ENCODE measurements at places on chromosomes 2 and 18.

DNA sequence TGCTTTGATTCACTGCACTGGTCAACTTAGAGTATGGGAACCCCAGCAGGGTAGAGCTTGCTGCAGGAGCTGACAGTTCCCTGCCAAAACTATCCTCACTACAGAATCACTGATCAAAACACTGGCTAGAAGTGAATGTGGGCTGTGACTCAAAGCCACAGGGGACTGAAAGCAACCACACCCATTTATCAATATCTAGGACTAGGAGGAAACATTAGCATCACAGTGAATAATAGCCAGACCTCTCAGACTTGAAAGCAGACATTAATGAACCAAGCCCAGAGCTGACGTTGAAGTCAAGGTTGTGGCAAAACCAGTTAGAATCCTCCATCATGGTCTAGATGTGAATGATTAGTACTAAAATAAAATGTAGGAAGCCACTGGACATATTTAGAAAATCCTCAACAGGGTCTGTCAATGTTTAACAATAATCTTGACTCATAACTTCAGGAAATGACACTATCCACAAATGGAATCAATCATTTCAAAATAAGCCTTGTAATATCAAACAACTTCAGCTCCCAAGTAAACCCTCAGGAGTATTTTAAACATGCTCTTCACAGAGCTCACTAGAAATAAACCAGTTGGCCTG is 131.4 kb downstream of the CDH20 start:
- DNase-seq, result no peak

DNA sequence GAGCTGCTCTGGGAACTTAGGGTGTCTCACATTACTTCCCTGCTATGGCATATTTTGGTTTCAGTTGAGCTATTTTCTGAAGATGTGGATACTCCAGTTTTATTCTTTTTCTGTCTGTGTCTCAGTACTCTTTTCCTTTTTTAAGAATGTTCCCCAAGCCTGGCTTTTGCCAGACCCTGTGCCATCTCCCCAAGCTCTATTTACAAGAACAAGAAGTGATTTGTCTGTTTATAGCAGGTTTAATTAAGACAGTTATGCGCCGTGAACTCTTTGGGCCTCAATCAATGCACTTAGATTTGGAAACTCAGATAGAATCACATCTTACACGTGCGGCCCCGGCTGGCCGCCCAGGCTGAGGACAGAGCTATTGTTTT is 8.9 kb upstream of the SATB2 start:
- no peak for DNase-seq

- DNase-seq, result no peak
Measured at GRCh38 chr18:35588995-35589394, 7.5 kb downstream of the GALNT1 start.

DNA sequence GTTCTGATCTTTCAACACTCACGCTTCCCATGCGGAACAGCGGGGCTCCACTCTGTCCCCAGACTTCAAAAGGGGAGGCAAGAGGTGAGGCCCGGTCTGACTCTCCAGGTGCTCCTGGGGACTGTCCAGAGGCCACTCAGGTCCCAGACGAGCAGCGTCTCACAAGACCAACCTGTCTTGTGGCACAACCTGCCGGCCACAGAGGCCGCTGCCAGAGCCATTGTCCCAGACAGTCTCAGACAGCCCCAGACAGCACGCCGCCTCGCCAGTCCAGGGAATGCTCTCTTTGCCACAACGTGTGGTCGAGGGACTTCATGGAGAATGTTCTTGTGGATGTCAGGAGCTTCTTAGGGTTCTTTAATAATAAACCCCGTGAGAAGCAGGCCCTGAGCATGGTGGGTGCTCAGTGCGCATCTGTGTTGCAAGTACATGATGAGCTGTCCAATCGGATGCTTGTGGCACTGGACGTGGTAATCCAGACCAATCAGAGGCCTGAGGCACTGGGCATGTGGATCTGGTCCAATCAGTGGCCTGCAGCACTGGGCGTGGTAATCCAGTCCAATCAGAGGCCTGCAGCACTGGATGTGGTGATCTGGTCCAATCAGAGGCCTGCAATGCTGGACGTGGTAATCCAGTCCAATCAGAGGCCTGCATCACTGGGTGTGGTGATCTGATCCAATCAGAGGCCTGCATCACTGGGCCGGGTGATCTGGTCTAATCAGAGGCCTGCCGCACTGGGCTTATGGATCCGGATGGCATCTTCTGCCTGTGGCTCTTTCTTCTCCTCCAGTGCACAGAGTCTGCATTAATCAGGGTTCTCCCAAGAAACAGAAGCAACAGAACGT is 76.4 kb downstream of the TMEM18 start:
- no peak for DNase-seq

DNA sequence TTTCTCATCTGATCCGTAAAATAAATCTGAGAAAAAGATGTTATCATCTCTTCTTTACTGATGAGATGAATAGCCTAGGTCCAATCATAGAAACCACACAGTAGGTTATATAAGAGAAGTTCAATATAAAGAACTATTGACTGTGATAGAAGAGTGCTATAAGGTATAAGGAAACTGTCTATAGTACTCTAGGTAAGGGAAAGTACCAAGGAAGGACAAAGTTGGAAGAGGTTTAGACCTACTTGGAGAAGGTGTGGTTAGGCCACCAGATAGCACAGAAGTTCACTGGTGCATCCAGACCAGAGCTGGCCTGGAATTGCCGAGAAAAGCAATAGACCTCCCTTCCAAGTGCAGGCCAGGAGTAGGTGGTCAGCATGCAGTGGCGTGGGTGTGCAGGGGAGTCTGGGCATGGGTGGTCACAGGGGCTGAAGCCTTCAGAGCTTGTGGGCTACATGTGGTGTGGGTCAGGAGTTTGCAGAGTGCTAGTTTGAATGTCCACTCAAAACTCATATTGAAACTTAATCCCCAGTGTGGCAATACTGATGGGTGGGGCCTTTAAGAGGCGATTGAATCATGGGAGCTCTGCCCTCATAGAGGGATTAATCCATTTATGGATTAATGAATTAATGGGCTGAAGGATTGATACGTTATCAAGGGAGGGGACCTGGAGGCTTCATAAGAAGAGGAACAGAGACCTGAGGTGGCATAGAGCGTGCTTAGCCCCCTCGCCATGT is 86.3 kb downstream of the ALPK2 start:
- no peak for DNase-seq

DNA sequence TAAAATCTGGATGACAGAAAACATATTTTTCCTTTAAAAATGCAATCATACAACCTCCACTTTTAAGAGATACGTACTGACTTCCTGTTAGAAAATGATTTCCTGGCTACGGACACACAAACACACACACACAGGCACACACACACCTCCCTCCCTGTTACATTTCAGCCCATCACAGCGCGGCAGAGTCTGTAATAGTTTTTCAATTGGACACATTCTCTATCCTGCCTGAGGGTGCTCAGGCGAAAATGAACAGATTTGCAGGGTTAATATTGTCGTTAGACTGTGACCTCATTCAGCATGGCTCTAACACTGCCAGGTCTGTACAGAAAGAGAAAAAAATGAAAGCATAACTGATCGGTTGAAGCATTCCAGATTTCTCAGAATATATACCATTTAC is 45.0 kb downstream of the KCTD1 start:
- DNase-seq, result no peak

DNA sequence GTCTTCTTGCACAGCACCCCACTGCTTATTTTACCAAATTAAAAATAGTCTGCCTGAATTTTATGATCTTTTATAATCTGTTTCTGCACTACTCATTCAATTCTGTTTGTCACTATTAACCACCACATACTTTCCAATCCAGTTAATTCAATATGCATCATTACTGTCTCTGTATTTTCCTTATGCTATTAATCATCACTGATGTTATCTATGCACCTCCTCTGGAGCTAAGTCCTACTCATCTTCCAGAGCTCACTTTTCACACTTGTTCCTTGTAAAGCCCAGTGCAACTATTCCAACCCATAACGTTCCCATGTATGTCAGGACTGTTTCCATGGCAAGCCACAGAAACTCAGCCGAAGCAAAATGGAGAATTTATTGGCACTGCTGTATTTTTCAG is 713.6 kb downstream of the PLCL1 start:
- DNase-seq, result no peak

DNA sequence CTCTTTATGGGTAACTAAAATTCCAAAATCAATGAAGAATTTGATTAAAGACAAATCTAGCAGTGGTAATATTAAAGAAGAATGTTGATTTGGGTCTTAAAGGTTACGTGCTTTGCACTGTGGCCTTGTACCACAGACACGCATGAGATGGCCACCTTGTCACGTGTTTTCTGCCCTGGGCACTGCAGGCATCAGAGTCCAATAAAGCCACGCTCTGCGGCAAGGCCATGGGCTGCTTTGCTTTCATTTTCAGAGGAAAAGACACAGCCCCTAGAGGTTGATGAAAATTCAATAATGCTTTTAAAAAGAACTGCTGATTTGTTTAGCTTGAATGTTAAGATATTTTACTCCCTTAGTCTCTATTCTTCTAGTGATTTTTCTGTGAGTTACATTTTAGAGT is 30.4 kb downstream of the AOX1 start:
- DNase-seq, result no peak

- no peak for DNase-seq
Measured at GRCh38 chr2:208294482-208295024, 28.5 kb downstream of the PIKFYVE start.

GRCh38 chr18:6650127-6650507 is 79.4 kb upstream of the ARHGAP28 start:
- no peak for DNase-seq

DNA sequence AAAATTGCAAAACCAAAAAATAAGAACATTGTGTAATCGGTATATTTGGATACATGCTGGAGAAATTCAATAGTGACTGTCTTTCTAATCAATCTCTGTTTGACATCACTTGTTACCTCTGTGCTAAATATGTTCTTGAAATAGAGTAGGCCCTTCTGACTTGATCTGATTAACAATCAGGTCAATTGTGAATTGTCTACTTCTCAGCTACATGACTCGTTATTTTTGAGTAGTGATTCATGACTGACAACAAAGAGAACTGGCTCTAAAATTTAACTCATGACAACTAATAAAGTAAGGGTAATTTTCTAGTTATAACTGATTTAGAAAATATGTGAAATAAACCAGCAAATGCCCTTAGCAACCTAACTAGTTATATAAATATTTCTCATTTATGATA is 312.1 kb downstream of the TMX3 start:
- DNase-seq, result no peak

- DNase-seq, result no peak
Measured at GRCh38 chr2:66240286-66240685, 194.6 kb upstream of the MEIS1 start.

DNA sequence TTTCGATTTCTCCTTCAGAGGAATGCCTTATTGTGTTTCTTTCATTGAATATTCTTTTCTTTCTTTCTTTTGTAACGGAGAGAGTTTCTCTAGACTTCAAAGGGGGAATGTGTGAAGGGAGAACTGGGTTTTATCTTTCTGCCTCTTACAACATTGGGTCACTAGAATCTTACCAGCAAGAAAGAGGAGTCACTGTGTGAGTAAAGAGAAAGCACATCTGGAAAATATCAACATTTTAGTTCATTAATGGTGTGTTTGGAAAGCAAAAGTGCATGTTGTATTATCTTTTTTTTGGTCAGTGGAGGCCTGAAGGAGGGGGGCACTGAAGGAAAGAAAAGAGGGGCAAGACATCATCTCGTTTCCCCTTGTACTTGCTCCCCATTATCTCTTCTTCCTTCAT is 86.6 kb upstream of the THOC1 start:
- DNase-seq, result no peak

DNA sequence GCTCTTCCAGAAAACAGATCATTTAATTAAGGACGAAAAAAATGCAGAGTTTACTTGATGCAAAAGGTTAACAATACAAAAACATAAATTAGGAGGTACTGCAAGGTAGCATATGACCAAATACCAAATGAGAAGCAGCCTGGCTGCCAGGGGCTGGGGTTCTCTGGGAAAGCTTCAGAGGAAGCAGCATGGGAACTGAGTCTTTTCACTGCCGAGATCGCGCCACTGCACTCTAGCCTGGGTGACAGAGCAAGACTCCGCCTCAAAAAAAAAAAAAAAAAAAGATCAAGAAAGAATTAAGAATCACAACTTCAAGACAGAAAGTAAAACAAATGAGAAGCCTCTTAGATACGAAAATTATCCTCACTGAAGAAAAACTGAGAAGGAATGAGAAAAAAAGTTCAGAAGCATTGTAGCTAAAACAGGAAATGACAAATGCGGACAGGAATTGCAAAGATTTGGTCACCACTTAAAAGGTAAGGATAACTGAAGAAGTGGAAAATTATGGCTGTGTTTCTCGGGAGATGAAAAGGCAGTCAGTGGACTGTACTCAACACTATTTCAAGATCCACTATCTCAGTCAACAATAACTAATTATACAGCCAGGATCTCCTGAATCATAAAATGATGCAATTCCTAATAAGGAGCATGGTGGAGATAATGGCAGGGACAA is 4.3 kb downstream of the SEPTIN10 start:
- DNase-seq, result no peak

DNA sequence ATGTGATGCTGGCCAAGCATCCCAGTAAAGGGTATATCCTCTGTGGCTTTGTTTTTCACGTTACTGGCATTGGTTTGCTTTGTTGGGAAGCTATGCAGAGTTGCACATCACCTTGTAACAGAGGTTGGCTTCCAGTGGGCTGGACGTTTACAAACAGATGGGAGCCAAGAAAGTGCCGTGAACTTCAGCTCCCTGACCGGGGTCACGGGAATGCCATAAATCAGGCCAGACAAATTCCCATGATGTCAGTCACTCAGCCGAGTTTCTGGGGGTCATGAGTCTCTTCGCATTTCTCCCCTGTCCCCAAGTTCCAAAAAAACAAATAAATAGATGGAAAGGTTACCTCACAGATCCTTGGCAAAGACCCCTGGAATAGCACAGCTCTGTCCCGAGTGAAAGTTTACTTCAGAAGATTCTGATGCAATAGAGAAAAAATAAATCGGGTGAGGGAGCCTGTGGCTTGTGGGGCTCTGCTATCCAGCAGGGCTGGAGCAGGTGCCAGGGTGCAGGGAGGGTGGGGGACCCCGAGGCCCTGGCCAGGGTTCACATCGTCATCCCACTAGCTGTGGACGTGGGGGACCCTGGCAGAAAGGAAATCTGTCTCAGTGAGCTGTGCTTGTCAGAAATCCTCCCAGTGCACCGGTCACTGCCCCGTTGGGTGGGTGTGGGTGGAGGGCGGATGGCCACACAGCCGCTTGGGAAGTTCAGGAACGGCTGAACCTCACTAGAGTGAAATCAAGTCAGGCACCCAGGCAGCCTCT is 27.8 kb downstream of the TWIST2 start:
- DNase-seq, result no peak
